NCI-H1092 (cell line): ENCODE measurements at places on chromosomes 16 and 17.

DNA sequence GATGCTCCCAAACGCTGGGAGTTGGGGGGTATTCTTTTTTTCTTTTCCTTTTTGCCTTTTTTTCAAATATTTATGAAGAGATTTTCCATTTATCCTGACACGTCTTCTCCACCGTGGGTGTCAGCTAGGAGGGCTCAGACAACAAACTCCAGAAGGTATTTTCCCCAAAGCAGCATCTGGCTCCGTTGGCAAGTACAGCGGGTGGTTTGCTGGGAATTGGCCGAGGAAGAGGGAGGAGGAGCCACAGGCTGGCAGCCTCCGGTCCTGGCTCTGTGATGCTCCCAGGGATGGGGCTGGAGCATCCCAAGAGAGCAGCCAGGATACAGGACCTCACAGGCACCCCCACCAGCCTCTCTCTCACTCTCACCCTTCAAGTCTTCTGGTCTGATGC lies 10.9 kb upstream of the CACNG4 start:
- peak; percentile 25 for DNase-seq

DNA sequence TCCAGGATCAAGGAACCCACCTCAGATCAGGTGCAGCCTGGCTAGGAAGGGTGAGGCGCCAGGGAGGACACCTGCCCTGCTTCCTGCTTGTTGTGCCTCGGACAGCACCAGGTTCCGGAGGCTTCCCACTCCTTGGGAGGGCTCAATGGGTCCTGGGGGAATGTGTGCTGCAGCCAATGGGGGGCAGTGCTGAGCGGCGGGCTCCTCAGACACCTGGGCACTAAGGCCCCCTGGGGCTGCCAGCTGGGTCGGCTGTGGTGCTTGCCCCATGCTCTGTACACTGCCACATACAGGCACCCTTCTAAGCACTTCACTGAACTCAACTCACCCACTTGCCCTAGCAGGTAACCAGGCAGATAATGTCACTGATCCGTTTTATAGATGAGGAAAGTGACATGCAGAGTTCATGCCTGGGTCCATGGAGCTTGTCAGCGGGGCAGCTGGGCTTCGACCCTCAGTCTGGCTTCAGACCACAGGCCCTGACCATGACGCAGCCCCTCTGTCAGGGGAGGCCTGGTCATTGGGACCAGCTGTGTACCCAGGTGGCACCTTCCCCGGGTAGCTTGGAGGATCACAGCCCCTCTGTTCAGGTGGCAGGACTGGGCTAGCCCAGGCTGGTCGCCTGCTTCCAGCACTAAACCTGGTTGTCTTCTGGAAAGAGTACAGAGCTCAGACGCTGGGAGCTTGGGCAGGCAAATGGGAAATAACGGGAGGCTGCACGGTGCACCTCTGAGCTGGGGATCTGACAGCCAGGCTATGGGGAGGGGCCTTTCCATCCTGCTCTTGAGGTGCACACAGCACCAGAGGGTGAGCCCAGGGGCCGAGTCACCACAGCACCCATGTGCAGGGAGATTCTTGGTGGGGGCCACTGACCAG lies 8.2 kb downstream of the FN3K start:
- DNase-seq = no peak

GRCh38 chr16:82220541-82220940 lies 50.5 kb upstream of the MPHOSPH6 start:
- DNase-seq = no peak

- DNase-seq = no peak
These were observed 1.9 kb upstream of the GRB7 start for GRCh38 chr17:39735882-39736281.

GRCh38 chr17:73194514-73195222 lies 1.8 kb downstream of the COG1 start:
- no peak for DNase-seq

DNA sequence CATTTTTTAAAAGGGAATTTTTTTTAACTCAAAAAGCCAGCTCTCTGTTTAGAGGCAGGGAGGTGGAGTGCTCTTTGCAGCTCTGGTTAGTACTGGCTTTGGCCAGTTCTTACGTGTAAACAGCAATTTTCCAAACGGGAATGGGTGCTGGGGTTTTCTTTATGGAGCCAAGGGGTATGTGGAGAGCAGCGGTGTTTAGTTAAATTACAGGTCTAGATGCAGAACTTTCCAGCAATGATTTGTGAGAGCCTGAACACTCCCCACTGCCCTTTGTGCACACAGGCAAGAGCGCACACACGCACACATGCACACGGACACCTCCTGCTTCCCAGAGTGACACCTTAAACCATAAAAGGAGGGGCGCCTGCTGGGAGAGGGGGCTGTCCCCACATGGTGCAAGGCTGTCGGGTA lies 140.2 kb downstream of the MSI2 start:
- peak; percentile 80 for DNase-seq

GRCh38 chr17:55303701-55304145 lies 39.0 kb downstream of the HLF start:
- DNase-seq = no peak

DNA sequence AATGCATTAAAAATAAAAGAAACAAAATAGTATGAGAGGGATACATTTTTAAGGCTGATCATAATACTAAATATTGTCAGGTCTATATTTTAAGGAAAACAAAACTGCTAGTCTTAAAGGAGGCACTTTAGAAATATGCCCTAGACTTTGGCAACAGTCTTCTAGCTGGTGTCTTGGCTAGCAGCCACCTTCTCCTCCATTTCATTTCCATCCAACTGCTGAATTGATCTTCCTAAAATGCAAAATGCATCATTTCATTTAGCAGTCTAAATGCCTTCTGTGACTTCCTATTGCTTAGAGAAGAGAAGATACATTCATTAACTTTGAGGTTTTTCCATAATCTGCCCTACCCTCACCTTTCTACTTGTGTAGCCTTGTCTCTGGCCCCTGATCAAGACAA lies 1404.1 kb downstream of the CDH11 start:
- DNase-seq = no peak

DNA sequence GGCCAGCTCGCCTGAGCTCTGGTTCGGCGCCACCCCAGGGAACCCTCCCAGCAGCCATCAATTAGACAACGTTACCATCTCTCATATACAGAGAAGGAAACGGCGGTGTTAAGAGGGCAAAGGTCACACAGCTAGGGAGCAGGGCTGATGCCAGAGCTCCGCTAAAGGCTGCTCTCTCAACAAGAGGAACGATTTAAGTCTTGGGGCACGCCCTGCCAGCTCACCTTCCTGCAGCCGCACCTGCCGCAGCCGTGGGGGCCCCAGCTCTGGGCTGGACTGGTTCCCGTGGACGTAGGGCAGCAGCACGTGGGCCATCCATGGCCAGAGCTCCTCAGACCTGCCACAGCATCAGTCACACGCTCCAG lies 43.5 kb downstream of the PKD1 start:
- no peak for DNase-seq

DNA sequence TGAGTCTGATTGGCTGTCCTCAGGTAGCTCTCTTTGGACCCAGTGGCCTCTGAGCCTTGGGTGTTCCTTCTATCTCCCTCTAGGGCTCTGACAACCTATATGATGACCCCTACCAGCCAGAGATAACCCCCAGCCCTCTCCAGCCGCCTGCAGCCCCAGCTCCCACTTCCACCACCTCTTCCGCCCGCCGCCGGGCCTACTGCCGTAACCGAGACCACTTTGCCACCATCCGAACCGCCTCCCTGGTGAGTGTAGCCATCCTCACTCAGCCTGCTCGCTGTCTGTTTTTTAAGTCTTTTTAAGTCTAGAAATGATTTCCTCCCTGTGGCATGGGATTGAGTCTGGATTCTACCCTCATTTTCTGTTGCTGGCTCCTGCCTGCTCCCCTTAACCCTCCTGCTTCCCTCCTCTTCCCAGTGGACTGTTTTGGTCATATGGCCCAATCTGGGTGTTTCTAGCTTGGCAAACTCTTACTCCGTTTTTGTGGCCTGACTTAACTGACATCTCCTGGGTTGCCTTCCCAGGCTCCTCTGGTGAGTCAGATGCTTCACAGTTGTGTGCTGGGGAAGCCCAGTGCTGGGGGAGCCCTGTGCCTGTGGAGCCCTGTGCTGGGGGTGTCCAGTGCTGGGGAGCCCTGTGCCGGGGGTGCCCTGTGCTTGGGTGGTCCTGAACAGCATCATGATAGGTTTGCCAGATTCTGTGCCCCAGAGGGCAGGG lies 9.9 kb downstream of the TAOK2 start:
- DNase-seq = no peak

DNA sequence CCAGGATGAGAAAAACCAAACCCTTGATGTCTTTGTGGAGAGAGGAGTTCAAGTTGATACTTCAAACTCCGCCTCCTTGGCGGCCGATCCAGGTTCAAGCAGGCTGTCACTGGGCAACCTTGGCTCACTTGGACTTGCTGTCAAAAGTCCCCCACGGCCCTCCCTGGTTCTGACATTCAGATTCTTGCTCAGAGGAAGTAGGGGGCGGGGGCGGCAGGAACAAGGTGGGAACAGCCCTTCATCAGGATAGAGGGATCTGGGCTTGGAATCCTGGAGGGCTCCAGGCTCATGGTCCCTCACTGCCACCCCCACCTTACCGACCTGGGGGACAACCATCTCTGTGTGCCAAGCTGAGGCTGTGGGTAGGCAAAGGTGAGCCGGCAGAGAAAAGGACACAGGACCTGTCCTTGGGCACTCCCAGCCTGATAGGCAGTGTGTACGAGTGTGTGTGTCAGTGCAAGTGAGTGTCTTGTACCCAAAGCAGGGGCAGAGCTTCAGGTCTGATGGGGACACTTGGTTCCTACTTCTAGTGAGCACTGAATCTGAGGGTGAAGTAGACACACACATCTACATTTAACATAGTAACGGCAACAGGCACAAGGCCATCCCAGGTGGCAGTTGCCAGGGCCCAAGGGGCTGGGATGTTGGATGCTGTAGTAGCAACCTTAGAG lies 6.6 kb upstream of the TSPOAP1 start:
- DNase-seq = no peak

DNA sequence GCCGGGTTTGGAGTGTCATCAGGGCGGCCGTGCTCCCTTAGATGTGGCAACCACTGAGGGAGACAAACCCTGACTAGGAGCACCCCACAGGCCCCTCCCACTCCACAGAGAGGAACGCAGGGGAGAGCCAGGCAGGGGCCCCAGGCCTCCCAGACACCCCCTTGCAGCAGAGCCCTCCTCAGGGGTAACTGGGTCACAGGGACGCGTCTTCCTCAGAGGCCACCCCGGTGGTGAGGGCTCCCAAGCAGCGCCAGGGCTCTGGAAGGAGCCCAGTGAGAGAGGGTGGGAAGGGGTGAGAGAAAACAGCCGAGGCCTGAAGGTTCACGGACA lies 11.4 kb downstream of the FSCN2 start:
- no peak for DNase-seq

DNA sequence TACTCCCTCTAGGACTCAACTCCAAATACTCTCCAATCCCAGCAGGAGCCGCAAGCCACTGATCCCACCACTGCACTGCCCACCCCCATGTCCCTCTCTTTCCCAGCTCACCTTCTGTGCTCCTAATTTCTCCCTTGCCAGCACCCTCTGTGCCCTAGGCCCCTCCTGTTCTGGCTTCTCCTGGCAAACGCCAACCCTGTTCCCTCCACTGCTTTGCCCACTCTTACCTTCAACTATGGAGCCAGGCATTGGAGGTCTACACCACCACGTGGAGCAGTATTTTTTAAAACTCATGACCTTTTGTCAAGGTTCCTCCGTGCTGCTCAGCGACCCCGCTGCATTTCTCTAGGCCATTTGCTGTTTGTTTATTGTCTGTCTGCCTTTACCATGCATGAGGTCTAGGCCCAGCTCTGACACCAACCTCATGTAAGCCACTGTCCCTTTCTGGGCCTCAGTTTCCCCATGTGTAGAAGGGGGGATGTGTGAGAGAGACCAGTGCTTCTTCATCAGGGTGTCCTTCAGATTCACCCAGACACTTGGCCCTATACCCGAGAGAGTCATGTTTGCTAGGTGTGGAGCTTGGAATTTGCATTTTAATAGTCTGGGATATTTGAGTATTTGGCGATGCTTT lies 4.6 kb downstream of the CCDC102A start:
- no peak for DNase-seq

DNA sequence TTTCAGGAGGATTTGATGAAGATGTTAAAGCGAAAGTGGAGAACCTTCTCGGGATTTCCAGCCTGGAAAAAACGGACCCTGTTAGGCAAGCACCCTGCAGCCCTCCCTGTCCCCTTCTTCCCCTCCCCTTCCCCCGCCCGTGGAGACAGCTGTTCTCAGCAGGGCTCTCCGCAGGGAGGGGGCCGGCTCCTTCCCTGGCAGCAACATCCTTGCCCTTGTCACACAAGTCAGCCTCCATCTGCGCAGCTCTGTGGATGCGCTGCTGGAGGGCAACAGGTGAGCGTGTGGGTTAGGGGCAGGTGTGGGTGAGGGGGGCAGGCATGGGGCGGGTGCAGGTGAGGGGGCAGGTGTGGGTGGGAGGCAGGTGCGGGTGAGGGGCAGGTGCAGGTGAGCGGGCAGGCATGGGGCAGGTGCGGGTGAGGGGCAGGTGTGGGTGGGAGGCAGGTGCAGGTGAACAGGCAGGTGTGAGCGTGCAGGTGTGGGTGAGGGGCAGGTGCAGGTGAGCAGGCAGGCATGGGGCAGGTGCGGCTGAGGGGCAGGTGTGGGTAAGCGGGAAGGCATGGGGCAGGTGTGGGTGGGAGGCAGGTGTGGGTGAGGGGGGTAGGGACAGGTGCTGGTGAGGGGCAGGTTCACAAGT lies 9.4 kb downstream of the CYBC1 start:
- no peak for DNase-seq

- DNase-seq = no peak
These were observed 30.8 kb downstream of the OTOA start for GRCh38 chr16:21694609-21695008.

GRCh38 chr17:3507869-3508268 lies 32.1 kb downstream of the ASPA start:
- DNase-seq = no peak

- DNase-seq = no peak
These were observed 7.6 kb downstream of the TBX2 start for GRCh38 chr17:61406971-61407911.

GRCh38 chr17:41464682-41465081 lies 2.5 kb downstream of the KRT32 start:
- DNase-seq = no peak

DNA sequence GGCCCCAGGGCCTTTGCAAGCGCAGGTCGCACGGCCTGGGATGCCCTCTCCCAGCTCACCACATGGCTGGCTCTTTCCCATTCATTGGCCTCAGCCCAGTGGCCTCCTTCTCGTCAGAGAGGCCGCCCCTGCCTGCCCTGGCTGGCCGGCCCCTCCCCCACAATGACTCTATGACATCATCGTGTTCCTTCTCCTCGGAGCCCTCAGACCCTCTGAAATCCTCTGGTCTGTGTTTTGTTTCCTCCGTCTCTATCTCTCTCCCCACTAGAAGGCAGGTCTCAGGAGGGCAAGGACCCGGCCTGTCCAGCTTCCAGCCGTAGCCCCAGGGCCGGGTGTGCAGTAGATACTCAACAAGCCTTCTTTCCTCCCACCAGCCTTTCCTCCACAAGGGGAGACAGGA lies 164.8 kb upstream of the FOXF1 start:
- DNase-seq = no peak
